CD4-positive, alpha-beta T cell (primary cell): ENCODE measurements at places on chromosomes 5 and 9.

DNA sequence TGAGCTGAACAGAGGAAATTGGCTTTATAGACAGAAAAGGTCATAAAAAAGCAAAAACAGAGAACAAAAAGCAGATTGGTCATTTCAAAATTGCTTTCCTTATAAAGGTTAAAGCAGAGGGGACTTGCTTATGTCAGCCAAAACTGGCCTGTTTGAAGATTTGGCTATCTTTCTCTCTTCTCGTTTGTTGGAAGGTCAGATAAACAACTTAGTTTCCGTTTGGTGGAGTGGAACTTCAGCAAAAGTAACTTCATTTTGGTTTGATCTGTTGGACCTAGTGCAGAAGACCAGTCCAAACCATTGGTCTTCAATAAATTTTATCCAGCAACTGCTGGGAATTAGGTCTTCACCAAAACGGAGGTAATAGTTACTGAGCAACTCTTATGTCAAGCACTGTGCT is 45.1 kb upstream of the HMGCS1 start:
- no peak for DNase-seq

- no peak for DNase-seq
Measured at GRCh38 chr9:98024702-98025101, 31.8 kb upstream of the NANS start.

GRCh38 chr5:141705469-141705868 is 23.4 kb upstream of the ARAP3 start:
- no peak for DNase-seq

DNA sequence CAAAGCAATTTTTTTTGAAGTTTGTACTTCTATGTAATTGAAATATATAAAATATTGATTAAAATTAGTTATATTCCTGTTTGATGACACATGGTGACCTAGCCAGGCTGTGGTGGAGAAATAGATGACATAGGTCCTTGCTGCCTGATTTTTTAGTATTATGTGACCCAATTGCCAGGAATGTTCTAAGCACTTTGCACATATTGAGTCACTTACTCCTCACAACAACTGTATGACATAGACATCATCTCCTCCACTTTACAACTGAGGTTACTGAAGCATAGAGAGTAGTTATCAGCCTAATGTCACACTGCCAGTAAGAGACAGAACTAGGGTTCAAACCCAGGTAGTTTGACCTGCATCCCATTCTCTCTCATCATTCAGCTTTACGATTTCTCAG is 26.2 kb upstream of the SNX18 start:
- DNase-seq, result no peak

GRCh38 chr9:137916540-137916939 is 39.0 kb downstream of the CACNA1B start:
- no peak for DNase-seq

DNA sequence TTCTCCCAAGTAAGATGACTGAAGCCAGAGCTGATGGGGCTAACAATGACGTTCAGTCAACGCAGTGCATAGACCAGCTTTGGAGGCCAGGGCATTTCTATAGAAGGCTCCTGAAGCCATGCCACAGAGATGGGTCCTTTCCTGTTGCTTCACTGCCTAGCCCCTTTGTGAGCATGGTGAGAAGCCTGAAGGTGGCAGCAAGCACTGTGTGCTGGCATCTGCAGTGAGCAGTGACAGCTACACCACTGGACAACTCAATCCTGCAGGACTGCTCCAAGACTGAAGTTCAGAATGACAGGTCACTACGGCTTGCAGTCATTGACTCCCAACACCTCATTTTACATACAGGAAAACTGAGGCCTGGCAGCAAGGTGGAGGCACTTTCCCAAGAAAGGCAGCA is 229.0 kb downstream of the TSSK1B start:
- DNase-seq, result no peak

- no peak for DNase-seq
Measured at GRCh38 chr5:143938230-143938629, 126.3 kb downstream of the HMHB1 start.

GRCh38 chr5:67253911-67254310 is 57.3 kb upstream of the CD180 start:
- DNase-seq, result no peak

GRCh38 chr5:29963956-29964355 is 1229.5 kb upstream of the CDH6 start:
- no peak for DNase-seq
